ENCODE measurements at places on chromosomes 7 and 10.

GRCh38 chr10:112750427-112751167 is 199.4 kb upstream of the TCF7L2 start:
- DNase-seq: no peak

DNA sequence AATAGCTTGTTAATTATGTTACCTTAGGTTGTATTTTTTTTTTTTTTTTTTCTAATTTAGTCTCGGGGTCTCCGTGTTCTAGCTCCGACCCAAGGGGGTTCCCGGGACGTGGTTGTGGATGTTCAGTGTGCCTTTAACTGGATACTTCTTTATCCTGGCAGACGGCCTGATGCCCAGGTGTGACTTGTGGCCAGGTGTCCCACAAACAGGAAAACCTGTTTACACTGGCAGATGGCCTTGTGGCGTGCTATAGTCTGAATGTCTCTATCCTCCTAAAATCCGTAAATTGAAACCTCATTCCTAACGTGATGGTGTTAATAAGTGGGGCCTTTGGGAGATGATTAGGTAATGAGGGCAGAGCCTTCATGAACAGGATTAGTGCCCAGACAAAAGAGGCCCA is 546.4 kb upstream of the C7orf33 start:
- DNase-seq: no peak

- DNase-seq: no peak
Measured at GRCh38 chr10:30804478-30805055, 175.0 kb upstream of the LYZL2 start.

DNA sequence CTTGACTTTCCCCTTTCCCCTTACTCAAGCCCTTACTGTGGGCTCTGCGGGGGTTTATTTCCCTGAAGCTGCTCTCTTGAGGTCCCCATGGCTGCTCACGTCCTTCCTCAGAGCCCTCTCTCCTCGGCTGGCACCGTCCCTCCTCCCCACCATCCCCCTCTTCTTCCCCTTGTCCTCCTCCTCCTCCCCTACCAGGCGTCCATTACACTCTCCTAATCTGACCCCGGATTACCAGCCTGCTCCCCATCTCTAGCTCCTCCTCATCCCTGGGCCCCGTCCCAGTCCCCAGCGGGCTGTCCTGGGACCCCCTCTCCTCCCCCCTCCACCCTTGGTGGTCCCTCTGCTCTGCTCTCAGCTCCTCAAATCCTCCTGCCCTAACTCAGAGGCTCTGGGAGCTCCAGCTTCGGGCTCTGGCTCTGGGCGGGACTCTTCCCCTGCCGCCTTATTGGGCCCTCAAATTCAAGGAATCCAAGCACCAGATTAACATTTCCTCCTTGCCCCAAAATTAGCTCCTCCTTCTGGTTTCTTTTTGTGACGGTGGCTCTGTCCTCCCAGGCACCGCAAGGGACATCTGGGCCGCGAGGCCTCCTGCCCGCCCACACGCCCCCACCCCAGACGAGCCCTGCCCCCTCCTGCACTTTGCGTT is 48.5 kb upstream of the LEP start:
- no peak for DNase-seq

- no peak for DNase-seq
Measured at GRCh38 chr10:49275896-49276295, 23.1 kb upstream of the C10orf71 start.
